ENCODE measurements at places on chromosomes 2 and 18. TPM values are rescaled to one million over a fixed set of nuclear protein-coding genes. Genes with fewer than 3 reads are reported as not detected.

The ABCG8 gene
- total RNA-seq: not detected

The TET3 gene
- total RNA-seq: 24.7 TPM

The POTEE gene
- 1.2 TPM for total RNA-seq

The NAT8 gene
- not detected for total RNA-seq

The ATG4B gene
- total RNA-seq: 110 TPM

The CTAGE1 gene
- total RNA-seq: not detected

The TCF23 gene
- total RNA-seq: not detected

The OLA1 gene
- 133 TPM for total RNA-seq

The SERPINB2 gene
- not detected for total RNA-seq

The NEUROD1 gene
- total RNA-seq: not detected

The KIF1A gene
- 204 TPM for total RNA-seq

GRCh38 chr2:53886406-53887280 is 26.9 kb upstream of the GPR75 start:
- DNase-seq: no peak

GRCh38 chr2:232276733-232277313 is 101.7 kb upstream of the ALPP start:
- DNase-seq: peak; percentile 58

- DNase-seq: no peak
These were observed 111.3 kb downstream of the HDAC4 start for GRCh38 chr2:239289545-239289944.

DNA sequence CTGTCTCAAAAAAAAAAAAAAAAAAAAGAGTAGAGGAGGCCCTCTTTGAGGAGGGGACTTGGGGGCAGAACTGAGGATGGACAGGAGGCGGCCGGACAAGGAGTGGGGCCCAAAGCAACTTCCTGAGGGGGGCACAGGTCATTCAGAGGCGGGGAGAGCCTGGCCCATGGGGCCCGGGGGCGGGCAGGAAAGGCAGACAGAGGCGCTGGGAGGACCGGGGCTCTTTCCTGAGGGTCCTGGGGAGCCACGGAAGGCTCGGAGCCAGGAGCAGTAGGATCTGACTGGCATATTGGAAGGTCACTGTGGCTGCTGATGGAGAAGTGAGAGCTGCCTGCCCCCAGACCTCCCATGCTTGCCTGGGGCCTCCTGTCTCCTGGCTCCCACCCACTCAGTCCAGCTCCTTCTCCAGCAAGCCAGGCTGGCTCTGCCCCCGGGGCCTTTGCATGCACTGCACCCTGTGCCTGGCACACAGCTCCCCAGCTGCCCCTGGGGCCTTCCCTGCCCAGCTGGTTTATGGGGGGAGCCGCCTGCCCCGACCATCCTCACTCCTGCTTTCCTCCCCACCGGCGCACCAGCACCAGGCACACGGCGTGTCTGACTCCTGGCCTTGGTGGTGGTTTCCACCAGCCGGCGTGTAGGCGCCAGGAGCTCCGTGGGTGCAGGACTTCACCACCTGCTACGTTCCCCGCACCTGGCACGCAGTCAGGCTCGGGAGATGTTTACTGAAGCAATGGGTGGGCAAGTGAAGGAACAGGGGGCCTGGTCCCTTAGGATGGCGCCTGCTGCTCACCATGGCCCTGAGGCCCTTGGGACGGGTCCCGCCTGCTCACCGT is 5.6 kb downstream of the ESPNL start:
- DNase-seq: peak; percentile 25

DNA sequence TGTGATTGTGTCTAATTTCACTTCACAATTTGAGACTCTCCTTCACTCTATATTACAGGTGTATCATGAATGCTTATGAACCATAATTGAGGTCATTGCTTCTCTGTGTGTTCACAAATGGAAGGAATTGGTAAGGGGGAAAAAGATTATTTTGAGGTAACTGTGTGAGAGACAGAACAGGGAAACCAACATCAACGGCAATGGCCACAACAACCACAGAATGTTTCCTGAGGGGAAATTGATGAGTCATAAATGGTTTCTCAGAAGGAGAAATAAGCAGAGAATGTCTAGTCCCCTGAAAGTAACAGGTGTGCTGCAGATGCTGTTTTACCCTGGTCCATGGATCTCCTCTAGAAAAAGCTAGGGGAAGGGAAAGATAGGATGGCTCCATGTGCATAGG is 361.2 kb upstream of the GALNT5 start:
- no peak for DNase-seq

GRCh38 chr18:74714791-74715190 is 117.1 kb downstream of the ZNF407 start:
- DNase-seq: no peak

- DNase-seq: no peak
These were observed 583 bp downstream of the CERS6 start for GRCh38 chr2:168456521-168457189.

GRCh38 chr2:7825591-7826312 is 856.1 kb upstream of the ID2 start:
- no peak for DNase-seq

DNA sequence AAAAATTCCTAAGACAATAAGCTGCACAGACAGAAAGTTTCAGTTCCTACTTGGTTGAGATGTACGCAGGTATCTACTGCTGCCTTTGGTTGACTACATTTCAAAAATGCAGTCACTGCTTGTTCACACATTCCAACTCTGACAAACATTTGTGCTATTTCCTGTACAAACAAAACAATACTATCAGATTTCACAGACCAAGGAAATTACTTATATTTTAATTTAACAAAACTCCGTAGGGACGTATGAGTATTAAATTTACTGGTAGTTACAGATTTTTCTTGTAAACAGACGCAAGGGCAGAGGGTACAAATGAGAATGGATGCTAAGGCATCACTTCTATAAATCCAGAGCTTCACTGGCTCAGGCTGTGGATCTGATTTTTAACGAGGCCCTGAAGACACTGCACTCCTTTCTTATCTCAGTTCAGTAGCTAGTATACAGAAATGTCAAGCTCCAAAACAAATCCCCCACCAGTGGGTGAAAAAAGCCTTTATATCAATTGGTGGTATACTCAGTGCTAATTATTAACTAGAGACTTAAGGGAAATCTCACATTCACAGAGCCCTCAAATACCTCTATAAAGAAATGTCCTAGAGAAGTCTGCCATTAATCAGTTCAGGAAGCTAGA is 31.7 kb upstream of the TTC32 start:
- no peak for DNase-seq

GRCh38 chr2:9707008-9707407 is 76.2 kb upstream of the YWHAQ start:
- DNase-seq: no peak

DNA sequence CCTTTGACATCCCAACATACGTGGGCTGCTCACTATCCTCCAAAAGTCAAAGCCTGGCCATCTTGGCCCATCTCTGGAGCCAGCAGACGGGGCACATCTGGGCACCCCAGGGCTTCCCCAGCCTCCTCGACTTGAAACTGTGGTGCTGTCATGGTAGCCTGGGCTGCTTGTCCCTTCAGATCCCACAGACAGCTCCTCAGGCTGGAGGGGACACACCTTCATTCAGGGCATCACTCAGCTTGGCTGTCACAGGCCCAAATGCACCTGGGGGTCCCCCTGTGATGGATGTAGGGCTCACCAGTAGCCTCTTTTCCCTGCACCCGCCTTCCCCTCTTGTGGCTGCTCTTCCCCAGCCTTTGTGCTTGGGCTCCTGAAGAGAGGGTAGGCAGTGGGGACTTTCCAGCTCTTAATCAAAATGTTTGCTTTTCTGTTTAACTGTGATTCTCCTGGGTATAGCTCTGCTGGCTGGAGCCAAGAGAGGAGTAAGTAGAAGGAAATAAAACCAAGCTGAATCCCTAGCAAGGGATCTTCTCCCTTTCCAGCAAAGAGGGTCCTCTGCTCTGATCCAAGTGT is 92.3 kb downstream of the GYPC start:
- DNase-seq: no peak

DNA sequence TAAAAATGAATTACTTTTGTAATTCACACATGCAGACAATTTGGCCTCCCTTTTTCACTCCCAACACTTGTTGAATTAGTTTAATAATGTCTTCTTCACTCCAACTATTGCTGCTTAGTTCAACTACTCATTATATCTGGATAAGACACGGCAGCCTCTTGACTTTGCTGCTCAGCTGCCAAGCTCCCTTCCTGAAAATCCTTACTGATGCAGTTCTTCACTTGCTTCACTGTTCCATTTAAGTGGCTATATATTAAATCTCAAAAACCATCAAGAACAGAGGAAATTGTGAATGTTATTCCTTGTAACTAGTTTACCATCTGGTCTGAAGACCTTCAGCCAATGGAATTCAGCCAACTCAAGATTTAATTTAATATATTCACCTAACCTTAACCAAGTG is 127.1 kb downstream of the NCOA1 start:
- no peak for DNase-seq

DNA sequence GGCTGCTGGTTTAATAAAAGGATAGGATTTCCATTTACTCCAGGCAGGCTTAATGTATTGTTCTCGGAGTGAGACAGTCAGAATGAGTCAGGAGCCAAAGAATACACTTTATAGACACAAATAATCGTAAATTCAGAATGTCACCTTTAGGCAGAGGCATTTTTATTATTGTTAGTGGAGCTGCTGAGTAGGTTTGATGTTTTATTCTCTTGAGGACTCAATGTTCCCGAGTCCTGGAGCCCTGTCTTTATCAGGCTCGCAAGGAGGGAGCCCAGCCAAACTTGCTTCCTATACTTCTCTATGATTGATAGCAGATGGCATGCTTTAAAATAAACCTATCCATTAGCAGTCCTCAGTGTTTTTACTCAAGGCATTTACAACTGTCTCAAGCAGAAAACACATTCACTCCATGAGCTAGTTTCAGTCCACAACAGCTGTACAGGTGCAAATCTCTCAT is 492.3 kb upstream of the ZEB2 start:
- no peak for DNase-seq

DNA sequence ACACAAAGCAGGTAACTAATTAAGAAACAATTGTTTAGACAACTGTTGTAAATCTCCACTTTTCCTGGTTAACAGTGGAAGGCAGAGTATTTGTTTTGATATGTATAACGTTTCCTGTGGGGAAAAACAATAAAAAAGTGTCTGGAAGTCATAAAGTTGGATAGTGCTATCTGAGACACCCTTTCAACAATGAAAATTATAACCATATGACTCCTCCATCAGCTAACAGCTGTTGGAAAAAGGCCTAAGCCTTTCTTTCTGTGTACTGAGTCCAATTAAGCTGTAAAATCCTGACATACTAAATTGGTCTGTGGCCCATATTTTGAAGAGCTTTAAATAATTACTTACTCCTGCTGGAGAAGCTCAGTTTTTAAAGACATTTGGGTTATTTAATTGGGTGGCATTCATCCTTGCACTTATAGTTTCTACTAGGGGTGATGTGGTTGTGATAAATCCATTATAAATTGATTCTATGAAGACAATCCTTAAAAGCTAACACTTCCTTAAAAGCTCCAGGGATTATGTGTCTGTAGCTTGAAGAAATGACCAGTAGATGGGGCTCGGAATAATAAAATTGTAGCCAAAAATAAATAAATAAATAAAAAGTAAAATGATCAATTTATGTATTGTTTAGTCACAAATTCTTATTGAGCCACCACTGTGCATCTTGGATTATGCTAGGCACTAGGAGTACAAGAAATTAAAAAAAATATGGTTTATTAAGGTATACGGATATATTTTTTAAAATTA is 698.1 kb upstream of the NXPH2 start:
- DNase-seq: no peak

DNA sequence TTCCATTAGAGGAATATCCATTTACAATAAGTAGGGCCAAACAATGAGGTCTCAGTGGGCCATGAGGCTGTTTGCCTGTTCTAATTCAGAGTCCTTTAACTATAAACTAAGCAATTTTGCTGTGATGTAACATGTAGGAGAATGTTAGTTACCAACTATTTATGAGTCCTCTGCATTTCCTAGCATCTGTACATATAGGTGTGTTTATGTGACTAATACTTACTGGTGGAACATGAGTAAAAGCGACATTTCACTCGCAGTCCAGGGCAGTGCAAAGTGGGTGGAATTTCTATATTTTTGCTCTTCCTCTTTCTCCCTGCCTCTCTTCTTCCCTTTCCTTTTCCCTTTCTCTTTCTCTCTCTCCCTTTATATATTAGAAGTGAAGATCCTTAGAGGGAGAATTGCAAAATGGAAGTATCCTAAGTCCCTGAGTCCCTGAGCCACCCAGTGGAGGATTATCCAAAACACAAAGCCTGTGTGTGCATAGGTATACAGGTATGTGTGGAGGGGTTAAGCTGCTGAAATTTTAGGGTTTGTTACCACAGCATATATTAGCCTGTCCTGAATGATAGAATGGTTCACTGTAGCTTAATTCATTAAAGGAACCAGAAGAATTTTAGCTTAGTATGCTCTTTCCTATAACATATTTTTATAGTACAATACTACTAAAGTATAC is 487.0 kb upstream of the FANCL start:
- DNase-seq: no peak

GRCh38 chr2:158984604-158985135 is 16.2 kb downstream of the TANC1 start:
- no peak for DNase-seq

DNA sequence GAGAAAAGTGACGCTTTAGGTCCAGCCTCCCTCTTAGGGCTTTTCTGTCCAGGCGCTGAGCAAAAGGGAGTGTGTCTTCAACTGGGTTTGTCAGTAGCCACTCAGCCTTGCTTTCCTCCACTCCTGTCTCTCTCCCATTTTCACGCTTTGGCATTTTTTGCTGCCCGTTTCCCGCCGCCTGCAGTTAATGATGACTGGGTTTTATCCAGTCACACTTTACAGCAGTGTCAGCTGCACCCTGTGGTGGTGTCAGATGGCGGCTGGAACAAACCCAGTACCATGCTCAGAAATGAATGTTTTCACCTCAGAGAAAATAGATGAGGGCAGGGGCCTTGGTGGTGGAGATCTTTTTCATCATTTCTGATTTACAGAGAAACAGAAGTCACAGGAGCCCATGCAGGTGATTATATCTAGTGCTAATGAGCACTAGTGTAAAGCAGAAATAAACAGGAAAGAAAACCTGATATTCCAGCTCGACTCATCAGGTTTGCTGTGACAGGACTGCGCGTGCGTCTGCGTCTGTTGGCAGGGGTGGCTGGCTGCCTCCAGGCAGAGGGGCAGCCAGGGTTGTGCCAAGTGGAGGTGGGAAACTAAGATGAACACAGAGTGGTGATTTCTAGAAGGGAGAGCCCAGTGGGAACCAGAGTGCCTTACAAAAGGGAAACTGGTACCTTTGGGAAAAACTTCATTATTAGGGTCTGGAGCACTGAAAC is 139.9 kb downstream of the TANC1 start:
- no peak for DNase-seq

GRCh38 chr2:211354481-211354880 is 798.1 kb downstream of the CPS1 start:
- no peak for DNase-seq

DNA sequence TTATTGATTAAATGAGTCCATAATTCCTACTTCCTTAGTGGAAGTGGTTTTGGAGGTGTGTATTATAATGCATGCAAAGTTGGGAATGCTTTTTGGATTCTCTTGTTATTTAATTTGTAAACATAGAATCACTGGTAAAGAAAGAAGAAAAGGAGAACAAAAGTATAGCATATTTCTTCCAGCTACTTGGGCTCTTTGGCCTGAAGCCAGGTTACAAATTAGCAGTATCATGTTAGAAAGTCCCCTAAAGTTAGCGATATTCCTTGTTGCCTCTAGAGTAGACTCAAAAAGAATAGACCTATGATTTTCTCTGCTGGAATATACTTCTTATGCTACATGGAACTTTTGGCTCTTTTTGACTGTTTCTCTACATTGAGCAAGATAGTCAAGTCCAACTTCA is 60.6 kb upstream of the CD28 start:
- DNase-seq: no peak

Measured in H9 (cell line).